ENCODE measurements at places on chromosomes 3 and 15.
A peak's percentile ranks its signal among the peaks of the same experiment; 100 is the strongest.

- DNase-seq = no peak
Observed at GRCh38 chr15:48318131-48318530, 13.1 kb upstream of the DUT start.

GRCh38 chr3:132253262-132253878 lies 63.8 kb upstream of the ACP3 start:
- peak; percentile 79 for DNase-seq

DNA sequence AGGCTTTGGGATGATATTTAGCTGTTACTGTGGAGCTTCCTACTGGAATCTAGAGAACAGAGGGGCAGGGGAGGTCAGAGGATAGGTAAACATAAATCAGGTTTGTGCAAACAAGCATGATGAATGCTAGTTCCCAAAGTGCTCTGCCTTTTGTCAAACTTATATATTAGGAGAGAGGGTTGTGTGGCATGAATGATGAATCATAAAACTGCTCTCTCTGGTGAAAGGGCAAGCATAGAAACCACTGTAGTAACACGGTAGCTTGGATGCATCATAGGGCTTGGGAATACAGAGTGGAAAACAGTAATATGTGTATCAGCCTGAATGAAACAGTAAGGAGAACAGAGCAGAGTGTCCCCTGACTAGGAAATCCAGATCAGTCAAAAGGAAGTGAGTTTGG lies 486.7 kb downstream of the IL5RA start:
- no peak for DNase-seq

GRCh38 chr3:71322154-71322553 lies 261.4 kb downstream of the FOXP1 start:
- DNase-seq = no peak

DNA sequence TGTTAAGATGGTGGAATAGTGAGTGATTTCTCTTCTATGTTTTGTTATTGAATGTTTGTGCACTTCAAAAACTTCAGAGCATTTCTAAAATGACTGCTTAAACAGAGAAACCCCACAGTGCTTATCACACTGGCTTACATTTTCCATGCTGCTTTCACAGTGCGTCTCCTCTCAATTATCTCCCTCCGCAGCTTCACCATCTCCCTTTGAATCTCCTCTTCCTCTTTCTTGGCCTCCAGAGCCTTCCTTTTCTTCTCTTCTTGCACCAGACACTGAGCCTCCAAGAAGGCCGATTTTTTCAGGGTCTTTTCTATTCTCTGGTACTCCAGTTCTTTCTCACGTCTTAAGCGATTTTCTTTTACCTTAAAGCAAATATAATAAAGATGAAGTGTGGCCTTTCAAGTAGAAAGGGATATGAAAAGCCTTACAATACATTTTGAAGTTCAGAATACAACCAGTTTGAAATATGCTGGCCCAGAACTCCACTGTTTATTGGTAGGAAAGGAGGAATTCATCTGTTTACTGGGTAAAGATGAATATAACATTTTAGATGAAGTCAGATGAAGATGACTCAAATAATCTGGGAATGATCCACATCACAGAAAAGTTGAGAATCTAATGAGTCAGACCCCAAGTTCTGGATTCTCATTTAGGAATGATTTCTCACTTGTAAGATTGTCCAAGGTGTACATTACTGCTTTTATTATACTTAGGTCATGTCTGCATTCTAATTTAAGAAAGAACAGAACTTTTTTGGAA lies 21.4 kb downstream of the CCDC191 start:
- DNase-seq = no peak

DNA sequence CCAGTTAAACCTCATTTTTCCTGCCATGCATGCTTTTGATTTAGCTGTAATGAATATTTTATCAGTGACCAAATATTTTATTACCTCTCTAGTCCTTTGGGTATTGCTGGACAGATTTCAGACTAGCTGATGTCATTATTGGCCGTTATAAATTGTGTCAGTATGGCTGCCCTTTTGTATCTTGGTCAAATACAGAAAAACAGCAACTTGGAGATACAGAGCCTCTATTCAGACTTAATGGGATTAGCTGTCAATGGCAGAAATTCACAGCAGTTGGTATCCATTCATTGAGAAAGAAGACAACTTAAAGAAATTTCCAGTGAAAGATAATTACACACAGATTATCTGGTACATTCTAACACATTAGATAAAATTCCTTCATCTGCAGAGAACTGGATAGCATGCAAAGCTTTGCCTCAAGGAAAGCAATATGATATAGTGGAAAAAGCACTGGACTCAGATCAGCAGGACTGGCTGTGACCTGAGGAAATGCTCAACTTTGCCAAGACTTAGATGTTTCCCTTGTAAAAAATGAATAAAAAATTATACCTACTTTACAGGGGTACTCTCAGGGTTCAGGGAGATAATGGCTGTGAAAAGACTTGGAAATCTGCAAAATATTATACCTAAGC lies 20.8 kb downstream of the COL6A6 start:
- no peak for DNase-seq

- no peak for DNase-seq
Observed at GRCh38 chr3:133570139-133570936, 3.1 kb upstream of the CDV3 start.

- no peak for DNase-seq
Observed at GRCh38 chr15:60237446-60237845, 160.3 kb downstream of the ANXA2 start.

DNA sequence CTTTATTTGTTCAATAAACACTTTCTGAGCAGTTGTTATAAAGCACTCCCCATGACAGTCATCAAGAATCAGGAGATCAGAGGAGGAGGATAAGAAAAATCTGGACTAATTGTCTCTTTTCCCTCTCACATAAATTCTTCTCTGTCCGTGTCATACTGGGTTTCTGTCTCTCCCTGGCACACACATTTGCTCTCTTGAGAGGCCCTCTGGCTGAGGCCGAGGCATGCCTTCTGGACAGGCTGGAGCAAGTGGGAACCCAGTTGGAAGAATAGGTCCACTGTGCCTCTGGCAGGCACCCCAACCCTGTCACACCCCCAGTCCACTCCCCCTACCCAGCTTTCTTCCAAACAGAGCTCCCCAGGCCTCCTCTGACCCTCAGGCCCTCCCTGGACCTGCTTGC lies 315.8 kb downstream of the UACA start:
- no peak for DNase-seq

DNA sequence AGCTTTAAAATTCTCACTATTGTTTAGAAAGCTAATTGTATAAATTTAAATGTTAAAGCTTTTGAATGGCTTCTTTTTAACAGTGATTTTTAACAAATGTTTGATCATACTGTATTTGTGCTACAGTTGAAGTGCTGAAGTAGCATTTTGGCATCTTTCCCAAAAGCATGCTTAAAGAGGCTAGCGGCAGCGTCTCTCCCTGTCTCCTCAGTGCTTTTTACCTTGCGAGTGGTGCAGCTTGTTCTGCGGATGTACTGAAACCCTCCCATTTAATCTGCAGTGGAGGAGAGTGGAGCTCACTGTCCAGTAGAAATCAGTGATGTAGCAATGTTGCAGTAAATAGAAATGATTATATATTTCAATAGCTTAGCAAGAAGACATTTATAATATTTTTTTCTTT lies 43.7 kb downstream of the LRRC49 start:
- DNase-seq = no peak

GRCh38 chr3:50068134-50068533 lies 20.6 kb upstream of the RBM5 start:
- DNase-seq = no peak

DNA sequence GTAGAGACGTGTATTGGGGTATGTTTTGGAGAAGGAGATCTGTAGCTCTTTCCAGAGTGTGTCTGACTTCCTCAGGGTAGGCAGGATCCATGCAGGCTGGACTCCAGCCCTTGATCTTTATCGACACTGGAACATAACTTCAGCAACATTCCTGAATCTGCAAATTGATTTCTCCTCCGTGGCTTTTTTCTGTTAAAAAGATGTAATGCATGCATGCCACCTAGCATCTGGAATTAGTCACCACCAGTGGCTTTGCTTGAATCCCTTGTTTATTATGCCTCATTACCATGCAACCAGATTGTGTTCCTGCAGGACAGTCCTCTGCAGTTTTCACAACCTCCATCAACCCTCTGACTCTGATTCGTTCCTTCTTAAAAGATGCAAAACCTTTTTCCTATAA lies 86.1 kb downstream of the CCNL1 start:
- no peak for DNase-seq

- peak; percentile 71 for DNase-seq
Observed at GRCh38 chr3:128864351-128864811, 15.0 kb upstream of the ACAD9 start.

- no peak for DNase-seq
Observed at GRCh38 chr15:89971592-89971997, 29.5 kb upstream of the ZNF710 start.

DNA sequence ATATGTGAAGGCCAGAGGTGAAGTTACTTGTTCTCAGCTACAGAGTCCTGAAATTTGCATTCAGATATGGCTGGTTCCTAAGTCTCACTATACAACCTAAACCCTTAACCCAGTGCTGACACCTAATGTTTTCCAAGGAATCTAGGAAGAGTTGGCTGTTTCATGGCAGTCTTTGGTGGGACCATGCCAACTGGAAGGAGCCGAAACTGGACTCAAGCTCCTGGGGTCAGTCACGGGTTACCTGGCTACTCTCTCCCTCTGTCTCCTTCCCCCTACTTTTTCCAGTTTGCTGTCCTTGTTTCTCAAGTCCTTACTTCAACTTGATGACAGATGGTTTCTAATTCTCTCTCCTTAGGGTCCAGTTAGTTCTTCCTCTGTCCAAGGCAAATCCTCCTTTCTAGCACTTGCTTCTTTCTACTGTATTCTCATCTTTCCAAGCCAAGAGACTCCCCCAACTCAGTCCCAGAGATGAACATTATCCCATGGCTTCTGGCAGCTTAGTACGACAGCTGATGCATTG lies 88.6 kb upstream of the COL6A5 start:
- DNase-seq = no peak

- no peak for DNase-seq
Observed at GRCh38 chr15:82043130-82043673, 2.6 kb downstream of the MEX3B start.

GRCh38 chr3:197706658-197707057 lies 30.0 kb downstream of the RUBCN start:
- DNase-seq = no peak

- DNase-seq = no peak
Observed at GRCh38 chr3:70996082-70996481, 587.4 kb downstream of the FOXP1 start.

GRCh38 chr3:101685870-101686307 lies 629 bp downstream of the RPL24 start:
- DNase-seq = peak; percentile 8

DNA sequence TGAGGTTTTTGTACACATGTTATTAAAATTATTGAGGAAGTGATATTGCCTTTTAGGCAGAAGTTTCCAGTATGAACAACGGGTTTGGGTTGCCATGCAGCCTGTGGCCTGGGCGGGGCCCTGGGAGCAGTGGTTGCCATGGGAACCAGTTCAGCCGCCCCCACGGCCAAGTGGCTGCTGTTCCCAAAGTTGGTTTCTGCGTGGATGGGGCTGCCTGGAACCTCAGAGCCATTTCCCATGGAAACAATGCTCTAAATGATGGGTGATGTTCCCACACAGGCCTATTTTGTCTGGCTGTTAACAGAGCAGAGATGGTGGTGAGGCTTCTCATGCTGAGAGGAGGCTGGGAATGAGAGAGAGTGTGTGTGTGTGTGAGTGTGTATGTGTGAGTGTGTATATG lies 19.5 kb downstream of the MRAS start:
- peak; percentile 93 for DNase-seq

DNA sequence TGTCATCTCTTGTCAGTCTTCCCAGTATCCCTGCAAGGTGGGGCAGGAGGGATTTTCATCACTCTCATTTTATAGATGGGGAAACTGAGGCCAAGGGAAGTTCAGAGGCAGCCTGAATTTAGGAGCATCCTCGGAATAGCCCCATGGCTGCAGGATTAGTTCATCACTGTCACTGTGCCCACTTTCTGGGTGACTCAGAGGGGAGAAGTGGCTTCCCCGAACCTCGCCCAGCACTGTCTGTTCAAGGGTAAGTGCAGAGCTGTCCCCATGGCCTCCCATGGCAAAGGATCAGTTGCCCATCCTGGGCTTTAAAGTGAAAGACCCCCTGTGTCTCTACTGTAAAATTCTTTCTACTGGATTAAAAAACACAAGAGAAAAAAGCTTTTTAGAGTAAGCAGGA lies 60.0 kb upstream of the SEC13 start:
- no peak for DNase-seq

GRCh38 chr3:31704591-31705179 lies 172.0 kb downstream of the STT3B start:
- DNase-seq = peak; percentile 86

DNA sequence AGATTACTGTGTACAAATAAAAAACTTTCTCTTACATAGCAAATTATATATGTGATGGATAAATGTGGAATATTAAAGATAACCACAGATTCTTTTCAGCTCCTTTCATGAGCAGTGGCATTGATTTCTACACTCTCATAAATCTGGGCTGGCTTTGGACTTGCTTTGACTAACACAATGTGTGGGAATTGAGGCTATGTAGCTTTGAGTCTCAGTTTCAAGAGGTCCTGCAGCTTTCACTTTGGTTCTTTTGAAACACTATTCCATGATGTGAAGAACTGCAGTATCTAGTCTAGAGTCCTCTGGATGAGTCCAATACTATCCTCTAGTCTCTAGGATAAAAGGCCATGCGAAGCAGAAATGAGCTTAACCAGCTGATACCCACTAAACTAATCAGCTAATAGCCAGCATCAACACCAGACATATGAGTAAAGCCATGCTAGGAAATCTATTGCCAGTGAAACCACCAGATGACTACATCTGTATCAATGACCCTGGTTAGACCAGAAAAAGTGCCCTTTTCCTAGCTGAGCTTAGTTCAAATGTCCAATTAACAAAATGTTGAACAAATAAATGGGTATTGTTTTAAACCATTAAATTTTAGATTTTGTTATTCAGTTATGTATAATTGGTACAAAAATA lies 274.9 kb upstream of the ZPLD1 start:
- no peak for DNase-seq

- DNase-seq = no peak
Observed at GRCh38 chr3:73148206-73148605, 86.7 kb downstream of the EBLN2 start.

DNA sequence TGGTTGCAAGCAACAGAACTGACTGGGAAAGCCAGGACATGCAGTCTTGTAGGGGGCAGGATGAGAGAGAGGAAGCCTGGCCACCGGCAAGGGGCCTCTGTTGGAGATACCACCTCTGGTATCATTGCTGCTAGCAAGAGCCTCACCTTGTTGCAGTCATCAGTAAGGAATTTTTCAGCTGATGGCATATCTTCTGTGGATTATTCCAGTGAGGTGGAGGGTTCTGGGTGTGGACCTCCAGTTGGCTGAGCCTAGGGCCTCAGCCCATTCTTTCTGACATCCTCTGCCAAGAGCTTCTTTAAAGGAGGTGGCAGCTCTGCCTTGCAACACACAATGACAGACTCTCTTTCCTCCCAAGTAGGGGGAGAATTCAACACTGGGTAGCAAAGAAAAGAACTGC lies 128.9 kb downstream of the AQP9 start:
- no peak for DNase-seq

GRCh38 chr15:82647045-82647834 lies at the start of gene CPEB1:
Gene CPEB1, minus strand, starts transcription at chr15:82647363. Its CDS starts 18,904 bp downstream, at chr15:82628459.
- peak; percentile 4 for DNase-seq

DNA sequence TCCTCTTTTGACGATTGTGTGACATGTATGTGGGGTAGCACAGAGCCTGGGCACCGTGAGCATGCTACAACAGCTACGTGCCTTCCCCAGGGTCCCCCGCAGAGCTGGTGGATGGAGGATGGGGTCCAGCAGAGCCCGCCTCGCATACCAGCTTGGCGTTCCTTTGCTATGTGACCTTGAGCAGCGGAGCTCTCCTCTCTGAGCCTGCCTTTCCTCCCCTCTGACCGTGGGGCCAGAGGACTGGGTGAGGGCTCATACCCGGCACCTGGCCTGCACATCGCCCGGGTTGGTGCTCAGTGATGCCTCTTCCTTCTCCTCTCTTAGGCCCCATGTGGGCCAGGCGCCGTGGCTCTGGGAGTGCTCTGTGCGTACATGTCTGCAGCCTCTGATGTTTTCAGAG lies 73.4 kb downstream of the FBLN2 start:
- no peak for DNase-seq
